ENCODE measurements at places on chromosomes 7 and 10.

DNA sequence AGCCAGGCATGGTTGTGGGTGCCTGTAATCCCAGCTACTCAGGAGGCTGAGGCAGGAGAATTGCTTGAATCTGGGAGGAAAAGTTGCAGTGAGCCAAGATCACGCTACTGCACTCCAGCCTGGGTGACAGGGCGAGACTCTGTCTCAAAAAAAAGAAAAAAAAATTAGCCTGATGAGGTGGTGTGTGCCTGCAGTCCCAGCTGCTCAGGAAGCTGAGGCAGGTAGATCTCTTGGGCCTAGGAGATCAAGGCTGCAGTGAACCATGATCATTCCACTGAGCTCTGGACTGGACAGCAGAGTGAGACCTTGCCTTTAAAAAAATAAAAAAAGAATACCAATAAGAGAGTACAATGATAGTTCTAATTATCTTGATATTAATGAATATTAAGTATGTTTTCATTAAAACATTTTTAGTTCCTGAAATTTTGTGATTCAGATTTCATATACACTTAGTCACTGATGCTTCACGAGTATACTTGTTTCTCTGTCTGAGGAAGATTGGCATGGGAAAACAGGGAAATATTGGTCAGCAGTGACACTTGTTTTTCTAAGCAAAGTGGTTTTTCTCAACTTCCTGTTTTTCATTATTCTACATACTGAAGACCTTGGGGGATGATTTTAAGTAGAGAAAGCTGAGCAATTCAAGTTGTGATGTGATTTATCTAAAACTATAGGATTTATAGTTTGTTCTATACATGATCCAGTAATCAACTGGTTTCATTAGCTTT lies 76.8 kb downstream of the ADK start:
- no peak for DNase-seq

GRCh38 chr7:133851411-133851810 lies 275.7 kb upstream of the LRGUK start:
- DNase-seq, result no peak

GRCh38 chr7:101436857-101437576 lies 74.3 kb downstream of the COL26A1 start:
- no peak for DNase-seq

GRCh38 chr7:20787660-20788419 lies 1.2 kb upstream of the SP8 start:
- DNase-seq, result no peak

DNA sequence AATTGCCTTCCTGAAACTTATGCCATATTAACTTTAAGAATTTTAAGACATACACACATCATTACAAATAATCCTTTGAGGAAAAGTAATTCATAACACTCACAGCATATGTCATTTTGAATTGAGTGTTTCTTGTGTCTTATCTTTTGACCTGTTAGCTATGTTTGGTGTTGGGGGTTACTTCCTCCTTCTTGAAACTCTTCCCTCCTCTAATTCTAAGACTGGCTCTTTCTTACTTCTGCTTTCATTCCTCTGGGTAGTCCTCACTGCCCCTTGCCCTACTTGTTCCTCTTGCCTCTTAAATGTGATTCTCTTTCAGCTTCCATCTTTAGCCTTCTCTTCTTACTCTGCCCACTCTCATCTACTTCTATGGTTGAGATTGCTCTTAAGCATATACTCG lies 28.3 kb upstream of the PIP4K2A start:
- no peak for DNase-seq

DNA sequence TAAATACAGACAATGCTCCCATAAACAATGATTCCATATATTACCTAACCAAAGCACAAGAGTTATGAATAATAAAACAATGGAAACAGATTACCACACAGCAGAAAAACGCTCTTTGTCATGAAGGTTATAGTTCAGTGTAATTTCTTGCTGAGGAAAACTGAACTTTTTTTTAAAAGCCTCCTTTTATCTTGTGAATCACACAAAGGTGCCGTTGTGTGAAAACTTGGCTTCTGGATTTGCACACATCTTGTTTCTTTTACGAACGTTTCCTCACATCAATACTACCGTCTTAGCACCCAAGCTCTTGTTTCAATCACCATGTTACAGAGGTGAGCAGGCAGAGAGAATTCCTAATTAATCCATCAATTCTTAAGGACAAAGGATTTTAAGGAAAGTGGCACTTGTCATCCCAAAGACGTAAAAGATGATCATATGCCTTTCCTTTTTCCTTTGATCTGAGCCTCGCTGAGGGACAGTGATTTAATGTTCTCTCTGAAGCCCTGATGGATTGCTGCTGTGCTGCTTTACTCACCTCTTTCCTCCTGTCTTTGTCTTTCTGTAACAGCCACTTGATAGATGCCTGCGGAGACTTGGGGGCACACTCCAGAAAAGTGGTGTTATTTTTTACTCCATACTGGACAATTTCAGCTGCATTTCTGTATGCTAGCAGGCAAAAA lies 110.1 kb downstream of the CD36 start:
- DNase-seq, result no peak

DNA sequence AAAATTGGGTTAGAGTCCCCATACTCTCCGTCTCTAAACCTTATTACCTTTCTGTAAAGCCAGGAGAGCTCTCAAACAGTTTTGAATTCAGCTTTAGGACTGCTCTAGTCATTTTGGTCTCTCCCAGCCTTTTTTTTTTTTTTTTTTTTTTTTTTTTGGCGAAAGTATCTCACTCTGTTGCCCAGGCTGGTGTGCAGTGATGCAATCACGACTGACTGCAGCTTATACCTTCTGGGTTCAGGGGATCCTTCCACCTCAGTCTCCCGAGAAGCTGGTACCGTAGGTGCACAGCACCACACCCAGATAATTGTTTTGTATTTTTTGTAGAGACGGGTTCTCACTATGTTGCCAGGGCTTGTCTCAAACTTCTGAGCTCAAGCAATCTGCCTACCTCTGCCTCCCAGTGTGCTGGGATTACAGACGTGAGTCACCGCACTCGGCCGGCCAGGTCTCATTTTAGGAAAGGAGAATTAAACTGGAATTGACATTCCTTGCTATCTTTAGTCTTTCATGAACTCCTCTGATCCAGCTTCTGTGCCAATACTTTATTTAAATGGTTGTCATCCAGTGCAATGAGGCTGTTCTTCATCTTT lies 31.4 kb upstream of the RSU1 start:
- no peak for DNase-seq
